GDM1 (cell line): ENCODE measurements at places on chromosomes 3 and 15.

GRCh38 chr15:31338879-31339557 is 12.4 kb downstream of the KLF13 start:
- no peak for DNase-seq

DNA sequence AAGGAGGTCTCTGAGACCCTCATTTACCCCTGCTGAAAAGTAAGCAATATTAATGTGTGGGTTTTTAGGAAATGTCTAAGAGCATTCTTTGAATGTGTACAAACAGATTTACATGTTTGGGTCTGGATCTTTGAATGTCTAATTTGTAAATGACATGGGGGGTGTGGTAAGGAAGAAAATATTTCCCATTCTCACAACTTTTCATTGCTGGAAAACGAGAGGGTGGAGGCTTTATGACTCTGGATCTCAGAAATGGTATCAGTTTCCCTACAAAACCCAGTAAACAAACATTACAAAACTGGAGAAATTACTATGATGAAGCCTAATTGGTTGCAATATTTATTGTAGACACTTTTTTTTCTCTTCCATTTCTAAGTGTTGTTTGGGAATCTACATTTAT is 98.1 kb upstream of the FOXB1 start:
- DNase-seq = no peak

- no peak for DNase-seq
Measured at GRCh38 chr3:49903451-49904424, at the start of gene MST1R. MST1R (minus strand) TSS chr3:49903873; CDS start chr3:49903609, 264 bp downstream.

- DNase-seq = no peak
Measured at GRCh38 chr3:110174908-110175307, 837.6 kb upstream of the DPPA4 start.

- DNase-seq = no peak
Measured at GRCh38 chr3:122576174-122576940, 1.1 kb upstream of the PARP15 start.

DNA sequence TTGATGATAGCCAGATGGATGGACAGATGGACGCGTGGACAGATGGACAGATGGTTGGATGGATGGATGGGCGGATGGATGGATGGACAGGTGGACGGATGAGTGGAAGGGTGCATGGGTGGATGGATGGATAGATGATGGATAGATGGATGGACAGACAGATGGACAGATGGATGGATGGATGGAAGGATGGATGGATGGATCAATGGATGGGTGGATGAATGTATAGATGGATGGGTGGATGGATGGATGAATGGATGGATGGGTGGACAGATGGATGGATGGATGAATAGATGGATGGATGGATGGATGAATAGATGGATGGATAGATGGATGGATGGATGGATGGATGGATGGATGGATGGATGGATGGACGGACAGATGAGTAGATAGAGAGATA is 40.9 kb downstream of the GABRB3 start:
- no peak for DNase-seq

GRCh38 chr3:27085829-27086730 is 283.1 kb downstream of the NEK10 start:
- DNase-seq = no peak

- DNase-seq = no peak
Measured at GRCh38 chr3:195868866-195869412, 39.4 kb downstream of the TNK2 start.

- no peak for DNase-seq
Measured at GRCh38 chr3:66538390-66538789, 37.6 kb upstream of the LRIG1 start.

GRCh38 chr15:79463043-79463780 is 31.1 kb downstream of the MINAR1 start:
- no peak for DNase-seq

DNA sequence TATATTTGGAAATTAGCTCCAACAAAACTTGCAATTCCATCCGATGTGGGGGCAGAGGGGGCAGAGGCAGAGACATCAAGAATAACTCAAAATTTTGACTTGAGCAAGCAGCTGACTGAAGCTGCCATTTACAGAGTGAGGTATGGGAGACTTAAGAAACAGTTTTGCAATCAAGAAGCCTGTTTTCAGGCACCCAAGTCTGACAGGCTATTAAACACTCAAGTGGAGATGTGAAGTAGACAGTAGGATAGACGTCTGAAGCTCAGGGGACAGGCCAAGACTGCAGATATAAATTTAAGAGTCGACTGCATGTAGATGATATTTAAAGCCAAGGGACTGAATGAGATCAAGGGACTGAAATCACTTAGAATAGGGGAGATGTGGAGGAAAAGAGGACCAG is 9.9 kb upstream of the SH3BP5 start:
- DNase-seq = no peak

- peak; percentile 17 for DNase-seq
Measured at GRCh38 chr3:117603097-117603496, 893.5 kb downstream of the TUSC7 start.

DNA sequence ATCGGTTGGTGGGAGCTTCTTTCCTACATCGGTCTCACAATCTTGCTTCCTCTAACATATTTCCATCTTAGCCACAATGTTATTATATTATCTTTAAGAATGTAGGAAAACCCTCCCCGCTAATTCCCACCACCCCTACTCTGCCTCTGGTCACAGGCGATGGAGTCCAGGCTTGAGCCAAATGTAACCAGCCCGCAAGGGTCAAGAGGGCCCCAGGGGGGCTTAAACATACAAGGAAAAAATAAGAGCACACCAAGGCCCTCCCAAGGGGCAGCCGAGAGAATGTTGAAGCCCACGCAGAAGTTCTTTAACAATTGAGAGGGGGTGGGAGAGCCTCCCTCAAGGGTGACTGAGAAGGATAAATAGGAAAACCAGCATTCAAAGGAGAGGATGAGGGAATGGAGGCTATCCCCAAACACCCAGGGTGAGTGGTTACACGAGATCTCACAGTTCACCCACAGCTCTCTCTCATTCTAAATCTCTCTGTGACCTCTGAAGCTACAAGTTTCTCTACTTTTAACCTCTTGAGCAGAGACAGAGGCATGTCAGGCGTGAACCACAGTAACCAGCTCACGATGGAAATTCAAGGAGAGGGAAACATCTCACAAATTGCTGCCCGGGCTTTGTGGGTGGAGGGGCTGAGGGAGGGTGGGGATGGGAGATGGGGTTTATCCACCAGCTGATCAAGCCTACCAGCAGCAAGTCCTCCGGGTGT is 31.4 kb upstream of the UACA start:
- no peak for DNase-seq

GRCh38 chr3:12230877-12231276 is 58.0 kb upstream of the PPARG start:
- DNase-seq = no peak

GRCh38 chr3:171415070-171415469 is 45.1 kb downstream of the TNIK start:
- no peak for DNase-seq

GRCh38 chr3:74465715-74466410 is 148.6 kb downstream of the CNTN3 start:
- DNase-seq = no peak

- DNase-seq = no peak
Measured at GRCh38 chr3:128273109-128273840, 120.0 kb downstream of the EEFSEC start.

GRCh38 chr3:34934660-34935059 is 704.7 kb upstream of the ARPP21 start:
- no peak for DNase-seq

GRCh38 chr3:13708871-13709595 is 160.1 kb downstream of the FBLN2 start:
- no peak for DNase-seq

- no peak for DNase-seq
Measured at GRCh38 chr3:127747751-127748521, 74.4 kb downstream of the MGLL start.

DNA sequence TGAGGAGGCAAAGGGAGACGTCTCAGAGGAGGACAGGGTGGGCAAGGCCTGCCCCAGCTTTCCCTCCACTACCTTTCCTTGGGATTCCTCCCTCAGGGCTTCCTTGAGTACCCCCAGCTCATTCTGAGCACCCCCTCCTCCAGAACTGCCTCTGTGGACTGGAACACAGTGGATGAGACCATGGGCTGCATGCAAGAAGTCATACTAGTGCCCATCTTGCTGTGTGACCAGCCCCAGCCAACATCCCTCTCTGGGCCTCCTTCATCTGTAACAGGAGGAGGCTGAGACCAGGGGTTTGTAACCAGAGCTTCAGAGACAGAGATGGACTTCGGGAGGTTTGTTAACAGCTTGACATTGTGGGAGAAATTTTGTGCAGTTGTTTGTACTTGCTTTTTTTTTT is 25.6 kb downstream of the FEM1B start:
- DNase-seq = no peak

DNA sequence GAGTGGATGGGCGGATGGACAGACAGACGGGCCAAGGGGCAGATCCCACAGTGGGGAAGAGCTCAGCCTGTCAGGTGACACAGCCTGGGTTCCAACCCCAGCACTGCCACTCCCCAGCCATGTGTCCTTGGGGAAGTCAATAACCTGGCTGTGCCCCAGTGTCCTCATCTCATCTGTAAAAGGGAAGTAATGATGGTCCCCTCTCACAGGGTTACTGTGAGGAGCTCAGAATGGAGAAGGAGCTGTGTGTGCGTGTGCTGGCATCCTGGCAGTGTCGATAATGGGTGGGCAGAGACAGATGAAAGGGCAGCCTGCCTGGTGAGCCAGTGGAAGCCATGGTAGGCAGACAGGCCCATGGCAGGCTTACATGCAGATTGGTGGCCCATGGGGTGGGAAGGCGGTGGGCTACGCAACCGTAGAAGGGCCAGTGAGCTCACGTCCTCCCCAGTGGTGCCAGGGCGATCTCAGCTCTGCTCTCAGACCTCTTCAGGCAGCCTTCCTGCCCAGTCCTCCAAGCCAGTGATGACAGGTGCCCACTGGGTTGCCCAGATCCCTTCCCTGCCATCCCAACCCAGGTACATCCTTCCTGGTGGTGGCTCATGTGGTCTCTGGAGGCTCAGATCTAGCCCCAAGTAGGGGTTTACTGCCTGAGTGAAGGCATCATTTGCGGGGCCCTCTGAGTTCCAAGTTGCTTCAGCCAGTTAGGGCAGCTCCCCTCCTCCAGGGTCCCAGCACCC is 2.3 kb upstream of the DNAJB8 start:
- peak; percentile 24 for DNase-seq

- DNase-seq = no peak
Measured at GRCh38 chr3:144415492-144415891, 443.9 kb downstream of the DIPK2A start.

DNA sequence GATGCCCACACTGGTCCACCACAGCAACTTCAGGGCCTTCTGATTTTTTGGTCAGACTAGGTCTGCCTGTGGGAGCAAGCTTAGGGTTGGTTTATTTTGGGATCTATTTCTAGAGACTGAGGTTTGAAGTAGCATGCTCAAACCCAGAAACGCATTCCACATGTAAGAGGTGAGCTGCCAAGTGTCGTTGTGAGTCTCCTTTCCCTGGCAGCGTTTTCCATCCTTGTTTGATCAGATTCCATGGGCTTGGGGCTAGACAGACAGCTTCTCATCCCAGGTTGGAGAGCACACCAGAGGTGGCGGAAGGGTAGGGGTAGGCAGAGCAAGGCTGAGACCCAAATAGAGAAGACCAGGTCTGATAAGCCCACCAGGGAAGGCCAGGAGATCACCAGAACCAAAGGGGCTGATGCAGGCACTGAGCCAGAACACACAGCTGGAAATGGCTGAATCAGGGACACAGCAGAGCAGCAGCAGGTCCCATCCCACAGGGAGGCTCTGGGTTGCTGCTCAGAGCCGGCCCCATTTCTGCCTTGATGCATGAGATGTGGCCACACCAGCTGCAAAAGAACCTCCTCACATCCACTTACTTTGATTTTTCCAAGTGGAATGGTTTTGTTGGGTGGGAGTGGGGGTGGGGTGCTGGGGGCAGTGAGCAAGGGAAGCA is 186.8 kb downstream of the THSD4 start:
- DNase-seq = no peak

DNA sequence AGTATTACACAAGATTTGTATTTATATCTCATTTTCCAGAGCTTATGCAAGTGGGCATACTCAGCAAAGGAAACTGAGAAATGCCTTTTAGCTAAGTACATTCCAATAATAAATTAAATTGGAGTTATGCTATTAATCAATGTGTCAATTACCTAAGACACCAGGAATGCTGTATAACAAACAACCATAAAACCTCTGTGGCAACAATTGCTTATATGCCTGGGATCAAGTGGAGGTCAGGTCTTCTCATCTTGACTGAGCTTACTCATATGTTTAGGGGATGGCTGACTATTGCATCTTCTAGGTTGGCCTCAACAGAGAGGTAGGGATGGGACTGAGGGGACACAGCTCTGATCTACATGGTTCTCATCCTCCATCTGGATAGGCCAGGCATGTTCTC is 30.7 kb downstream of the CD200R1L start:
- no peak for DNase-seq

- DNase-seq = no peak
Measured at GRCh38 chr15:92454555-92455105, 60.9 kb downstream of the ST8SIA2 start.

GRCh38 chr3:48463703-48464102 is 17.2 kb downstream of the ATRIP start:
- no peak for DNase-seq

DNA sequence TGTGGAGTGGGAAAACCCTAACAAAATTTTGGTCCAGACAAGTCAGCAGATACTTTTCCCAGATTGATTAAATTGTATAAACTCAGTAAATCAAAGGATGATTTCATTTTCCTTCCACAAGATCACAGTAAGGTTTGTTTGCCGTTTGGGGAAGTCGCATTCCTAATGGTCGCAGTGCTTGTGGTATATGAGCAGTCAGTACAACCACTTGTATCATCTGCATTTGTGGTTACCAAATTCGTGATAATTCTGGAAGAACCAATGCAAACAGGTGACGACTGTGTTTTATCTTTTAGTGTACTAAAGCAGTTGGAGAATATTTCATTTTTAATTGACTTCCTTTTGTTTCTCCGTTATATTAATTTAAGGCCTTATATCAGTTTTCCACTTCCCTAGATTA is 100.0 kb upstream of the CNTN6 start:
- no peak for DNase-seq

GRCh38 chr3:152899306-152899705 is 64.4 kb downstream of the P2RY1 start:
- no peak for DNase-seq

GRCh38 chr3:157463816-157464215 is 27.2 kb downstream of the PTX3 start:
- DNase-seq = no peak

DNA sequence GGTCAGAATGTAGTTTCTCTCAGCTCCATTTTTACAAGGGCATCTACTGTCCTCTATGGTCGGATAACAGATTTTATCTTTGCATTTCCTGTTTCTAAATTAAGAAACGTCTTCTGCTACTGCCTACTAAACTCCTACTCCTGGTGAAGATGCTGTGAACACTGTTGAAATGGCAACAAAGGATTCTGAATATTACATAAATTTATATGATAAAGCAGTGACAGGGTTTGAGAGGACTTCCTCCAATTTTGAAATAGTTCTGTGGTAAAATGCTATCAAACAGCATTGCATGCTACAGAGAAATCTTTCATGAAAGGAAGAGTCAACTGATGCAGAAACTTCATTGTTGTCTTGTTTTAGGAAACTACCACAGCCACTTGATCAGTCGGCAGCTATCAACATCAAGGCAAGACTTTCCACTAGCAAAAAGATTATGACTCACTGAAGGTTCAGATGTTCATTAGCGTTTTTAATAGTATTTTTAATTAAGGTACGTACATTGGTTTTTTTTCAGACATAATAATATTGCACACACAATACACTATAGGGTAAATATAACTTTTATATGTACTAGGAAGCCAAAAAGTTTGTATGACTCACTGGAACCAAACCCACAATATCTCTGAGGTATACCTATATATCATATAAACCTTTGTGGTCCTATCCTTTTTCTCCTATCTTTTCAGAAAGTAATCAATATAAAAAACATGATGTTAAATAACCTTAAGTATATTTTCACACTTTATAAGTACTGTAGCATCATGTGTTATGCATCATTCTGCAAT is 156.1 kb downstream of the STAG1 start:
- no peak for DNase-seq
